Transverse colon (tissue), 4 donors: ENCODE measurements at places on chromosomes 12 and 14.
A peak's percentile ranks its signal among the peaks of the same experiment; 100 is the strongest.

DNA sequence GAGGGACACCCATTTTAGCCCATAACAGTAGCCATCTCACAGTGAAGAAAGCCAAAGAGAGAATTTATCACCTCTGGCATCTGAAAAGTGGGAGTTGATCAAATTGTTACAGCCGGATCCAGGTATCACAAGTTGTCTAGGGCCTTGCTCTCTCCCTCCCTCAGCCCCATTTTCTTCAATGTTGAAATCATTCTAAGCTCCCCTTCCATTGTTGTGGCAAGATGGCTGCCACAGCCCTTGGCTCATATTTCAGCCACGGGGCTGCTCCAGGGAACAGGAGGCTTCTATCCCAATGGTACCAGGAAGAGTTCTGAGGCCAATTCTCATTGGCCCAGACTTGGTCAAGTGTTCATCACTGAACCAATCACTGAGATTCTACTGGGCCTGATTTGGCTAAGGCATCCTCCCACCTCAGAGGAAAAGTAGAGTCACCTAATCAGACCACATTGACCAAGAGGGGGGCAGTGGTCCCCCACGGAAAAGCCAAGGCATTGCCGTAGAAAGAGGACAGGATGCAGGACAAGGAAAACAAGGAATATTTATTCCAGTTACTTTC is 106.2 kb downstream of the GPATCH2L start:
- DNase-seq: no peak
- no peaks in the 10 kb centered on the region for H3K27me3 ChIP-seq
- H3K4me1 ChIP-seq: no peaks in the 10 kb centered on the region

GRCh38 chr14:104805941-104806624 is 5.2 kb downstream of the ZBTB42 start:
- H3K4me1 ChIP-seq: peaks cover 9% of the 10 kb centered on the region
- H3K4me3 ChIP-seq: no peak overlapping the region
- H3K27me3 ChIP-seq: no peaks in the 10 kb centered on the region
- no peak for DNase-seq
- no peak overlapping the region for H3K27ac ChIP-seq

- peaks cover 82% of the 10 kb centered on the region for H3K4me1 ChIP-seq
- no peak overlapping the region for H3K4me3 ChIP-seq
- no peaks in the 10 kb centered on the region for H3K27me3 ChIP-seq
These were observed 72.6 kb downstream of the SUSD6 start for GRCh38 chr14:69683971-69684370.

DNA sequence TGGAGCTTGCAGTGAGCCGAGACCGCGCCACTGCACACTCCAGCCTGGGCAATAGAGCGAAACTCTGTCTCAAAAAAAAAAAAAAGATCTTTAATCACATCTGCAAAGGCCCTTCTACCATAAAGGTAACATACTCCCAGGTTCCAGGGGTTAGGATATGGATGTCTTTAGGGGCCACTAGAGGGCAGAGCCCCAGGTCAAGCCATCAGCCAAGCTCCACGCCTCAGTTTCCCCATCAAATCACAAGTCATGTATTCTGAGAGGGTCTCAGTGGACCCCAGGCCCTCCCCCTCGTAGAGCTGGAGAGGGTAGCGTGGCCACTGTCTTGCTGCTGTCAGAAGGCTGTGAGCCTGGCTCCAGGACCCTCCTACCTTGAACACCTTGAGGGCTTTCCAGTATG is 18.8 kb downstream of the SLC8B1 start:
- peaks cover 38% of the 10 kb centered on the region for H3K36me3 ChIP-seq
- no peaks in the 10 kb centered on the region for H3K4me1 ChIP-seq
- no peaks in the 10 kb centered on the region for H3K27me3 ChIP-seq
- no peak overlapping the region for H3K4me3 ChIP-seq
- no peak for DNase-seq
- no peak overlapping the region for H3K27ac ChIP-seq

GRCh38 chr14:75404847-75405246 is 23.0 kb upstream of the JDP2 start:
- DNase-seq: no peak
- peaks cover 22% of the 10 kb centered on the region for H3K4me1 ChIP-seq
- H3K27me3 ChIP-seq: no peaks in the 10 kb centered on the region
- no peak overlapping the region for H3K27ac ChIP-seq
- H3K4me3 ChIP-seq: no peak overlapping the region
- H3K36me3 ChIP-seq: no peaks in the 10 kb centered on the region

- H3K27me3 ChIP-seq: no peaks in the 10 kb centered on the region
- peaks cover 2% of the 10 kb centered on the region for H3K4me1 ChIP-seq
- no peak for DNase-seq
- no peak overlapping the region for H3K27ac ChIP-seq
- no peaks in the 10 kb centered on the region for H3K36me3 ChIP-seq
These were observed 568.3 kb upstream of the FLRT2 start for GRCh38 chr14:84961637-84962036.

GRCh38 chr14:65850429-65851135 is 438.1 kb downstream of the FUT8 start:
- no peaks in the 10 kb centered on the region for H3K36me3 ChIP-seq
- H3K4me1 ChIP-seq: no peaks in the 10 kb centered on the region

DNA sequence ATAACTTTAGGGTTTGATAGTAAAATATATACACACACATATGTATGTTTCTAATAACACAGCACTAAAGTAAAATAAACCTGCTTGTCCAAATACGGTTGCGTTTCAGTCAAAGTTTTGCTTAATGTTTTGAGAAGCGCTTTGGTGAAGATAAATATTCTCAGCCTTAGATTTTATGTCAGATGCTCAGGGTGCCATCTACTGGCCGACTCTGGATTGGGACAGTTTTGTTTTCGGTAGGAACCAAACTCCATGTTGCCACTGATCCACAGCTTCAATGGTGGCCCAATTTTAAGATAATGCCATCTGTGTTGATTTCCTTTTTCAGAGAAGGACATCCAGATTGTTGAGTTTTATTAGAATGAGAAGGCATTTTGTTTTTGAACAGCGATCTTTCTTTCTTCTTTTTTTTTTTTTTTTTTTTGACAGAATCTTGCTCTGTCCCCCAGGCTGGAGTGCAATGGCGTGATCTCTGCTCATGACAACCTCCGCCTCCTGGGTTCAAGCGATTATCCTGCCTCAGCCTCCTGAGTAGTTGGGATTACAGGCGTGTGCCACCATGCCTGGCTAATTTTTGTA is 43.1 kb downstream of the LLPH start:
- no peak overlapping the region for H3K4me3 ChIP-seq
- DNase-seq: peak; percentile 62
- no peaks in the 10 kb centered on the region for H3K27me3 ChIP-seq
- H3K36me3 ChIP-seq: no peaks in the 10 kb centered on the region

GRCh38 chr14:51398898-51399297 is 158.9 kb downstream of the TMX1 start:
- H3K4me3 ChIP-seq: no peak overlapping the region
- H3K27ac ChIP-seq: no peak overlapping the region
- no peaks in the 10 kb centered on the region for H3K36me3 ChIP-seq
- no peak for DNase-seq
- no peaks in the 10 kb centered on the region for H3K27me3 ChIP-seq
- peaks cover 13% of the 10 kb centered on the region for H3K4me1 ChIP-seq

DNA sequence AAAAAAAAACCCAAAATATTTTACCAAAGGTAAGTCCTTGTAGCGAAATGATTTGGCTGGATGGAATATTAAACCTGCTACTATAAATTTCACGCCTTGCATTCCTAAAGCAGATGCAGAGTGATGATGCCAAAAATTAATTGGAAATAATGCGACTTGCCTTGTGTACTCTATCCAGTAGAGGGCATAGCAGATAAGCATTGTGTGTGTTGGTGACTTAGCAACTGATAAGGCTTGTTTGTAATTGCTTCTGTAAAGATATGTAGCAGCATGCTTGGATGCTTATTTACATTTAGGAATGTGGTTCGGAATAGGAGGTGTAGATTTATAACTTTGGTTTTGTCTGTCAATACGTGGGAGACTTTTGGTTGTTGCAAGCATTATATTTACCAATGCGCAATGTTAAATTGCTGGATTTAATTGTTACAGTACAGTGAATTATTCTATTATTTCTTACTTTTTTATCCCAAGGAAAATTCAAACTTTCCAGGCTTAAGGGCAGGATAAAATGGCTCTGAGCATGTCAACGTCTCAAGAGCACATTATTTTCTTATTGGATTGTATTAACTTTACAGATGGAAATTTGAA is 80.5 kb downstream of the TMEM260 start:
- H3K36me3 ChIP-seq: no peaks in the 10 kb centered on the region
- no peaks in the 10 kb centered on the region for H3K4me1 ChIP-seq
- no peak overlapping the region for H3K27ac ChIP-seq
- no peak for DNase-seq

DNA sequence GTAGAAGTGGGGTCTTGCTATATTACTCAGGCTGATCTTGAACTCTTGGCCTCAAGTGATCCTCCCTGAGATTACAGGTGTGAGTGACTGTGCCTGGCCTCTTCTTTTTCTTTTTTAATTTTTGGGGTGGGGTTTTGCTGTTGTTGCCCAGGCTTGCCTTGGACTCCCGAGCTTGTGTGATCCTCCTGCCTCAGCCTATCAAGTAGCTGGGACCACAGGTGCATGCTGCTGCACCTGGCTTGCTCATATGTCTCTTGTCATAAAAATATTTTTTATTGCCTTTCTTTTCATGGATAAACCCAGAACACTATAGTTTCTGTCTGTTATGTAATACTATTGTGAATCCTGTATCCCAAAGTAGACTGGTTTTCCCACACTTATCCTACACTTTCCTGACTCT is 26.0 kb downstream of the SCYL2 start:
- H3K27ac ChIP-seq: no peak overlapping the region
- H3K36me3 ChIP-seq: no peaks in the 10 kb centered on the region
- no peak overlapping the region for H3K4me3 ChIP-seq
- H3K4me1 ChIP-seq: no peaks in the 10 kb centered on the region

GRCh38 chr14:80358112-80358511 is 146.8 kb upstream of the DIO2 start:
- H3K27me3 ChIP-seq: no peaks in the 10 kb centered on the region
- no peaks in the 10 kb centered on the region for H3K36me3 ChIP-seq
- DNase-seq: no peak
- no peaks in the 10 kb centered on the region for H3K4me1 ChIP-seq
- no peak overlapping the region for H3K27ac ChIP-seq

DNA sequence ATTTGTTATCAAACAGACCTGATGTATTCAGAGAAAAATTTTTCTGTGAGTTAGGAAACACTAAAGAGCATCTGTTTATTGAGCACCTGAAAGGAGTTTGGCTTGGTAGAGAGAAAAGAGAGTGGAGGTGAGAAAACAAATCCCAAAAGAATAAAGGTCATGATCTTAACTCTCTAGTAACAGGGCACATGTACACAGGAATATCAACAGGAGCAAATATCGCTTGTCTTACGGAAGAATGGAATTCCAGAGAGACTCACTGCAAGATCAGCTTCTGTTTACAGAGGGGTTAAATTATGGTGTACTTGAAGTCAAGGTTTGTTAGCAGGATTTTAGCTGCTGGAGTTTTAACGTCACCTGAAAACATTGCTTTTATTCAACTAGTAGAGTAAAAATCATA is 78.8 kb downstream of the SPPL3 start:
- no peak for DNase-seq
- H3K27me3 ChIP-seq: no peaks in the 10 kb centered on the region
- H3K27ac ChIP-seq: no peak overlapping the region
- H3K4me3 ChIP-seq: no peak overlapping the region
- H3K4me1 ChIP-seq: peaks cover 30% of the 10 kb centered on the region

DNA sequence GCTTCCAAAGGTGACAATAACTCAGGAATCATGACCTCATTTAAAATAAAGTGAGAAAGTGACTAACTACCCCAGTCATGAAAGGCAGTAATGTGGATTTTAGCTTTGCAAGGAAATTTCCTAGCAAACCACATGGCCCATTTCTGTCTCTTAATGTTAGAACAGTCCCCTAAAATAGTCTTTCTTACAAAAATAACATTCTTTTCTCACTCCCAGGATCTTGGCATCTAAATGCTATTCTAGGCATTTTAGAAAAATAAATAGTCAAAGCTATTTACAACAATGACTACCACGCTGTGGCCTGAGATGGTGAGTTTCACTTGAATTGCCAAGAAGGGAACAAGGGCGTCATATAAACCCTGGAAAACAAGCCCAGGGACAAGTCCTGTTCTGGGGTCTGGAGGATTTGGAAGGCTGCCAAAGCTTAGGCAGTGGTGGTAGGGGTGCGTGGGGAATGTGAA is 101.2 kb upstream of the CCDC175 start:
- H3K4me1 ChIP-seq: no peaks in the 10 kb centered on the region
- H3K27ac ChIP-seq: no peak overlapping the region
- no peak for DNase-seq

DNA sequence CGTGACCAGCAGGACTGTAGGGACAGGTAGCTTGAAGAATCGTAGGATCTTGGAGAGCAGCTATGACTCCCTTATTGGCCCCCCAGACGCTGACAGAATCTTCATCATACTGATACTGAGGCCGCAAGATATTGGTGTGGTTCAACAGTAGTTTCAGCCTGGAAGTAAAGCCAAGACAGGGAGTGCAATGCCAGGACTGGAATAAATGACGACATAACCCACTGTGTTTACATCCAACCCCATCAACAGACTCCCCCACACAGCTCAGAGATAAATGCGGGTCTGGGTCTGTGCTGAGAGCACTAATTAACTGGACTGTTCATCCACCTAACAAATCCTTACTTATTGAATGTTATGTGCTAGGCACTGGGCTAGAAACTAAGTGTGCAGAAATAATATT is 16.6 kb downstream of the NOXRED1 start:
- H3K4me1 ChIP-seq: no peaks in the 10 kb centered on the region
- no peak overlapping the region for H3K4me3 ChIP-seq
- H3K36me3 ChIP-seq: no peaks in the 10 kb centered on the region
- DNase-seq: no peak
- H3K27me3 ChIP-seq: no peaks in the 10 kb centered on the region
- no peak overlapping the region for H3K27ac ChIP-seq

- H3K27me3 ChIP-seq: no peaks in the 10 kb centered on the region
- H3K36me3 ChIP-seq: no peaks in the 10 kb centered on the region
- DNase-seq: no peak
- no peak overlapping the region for H3K4me3 ChIP-seq
- no peak overlapping the region for H3K27ac ChIP-seq
- peaks cover 5% of the 10 kb centered on the region for H3K4me1 ChIP-seq
These were observed 11.8 kb upstream of the DUSP6 start for GRCh38 chr12:89364058-89364457.
